ENCODE measurements at places on chromosomes 11 and 22.

DNA sequence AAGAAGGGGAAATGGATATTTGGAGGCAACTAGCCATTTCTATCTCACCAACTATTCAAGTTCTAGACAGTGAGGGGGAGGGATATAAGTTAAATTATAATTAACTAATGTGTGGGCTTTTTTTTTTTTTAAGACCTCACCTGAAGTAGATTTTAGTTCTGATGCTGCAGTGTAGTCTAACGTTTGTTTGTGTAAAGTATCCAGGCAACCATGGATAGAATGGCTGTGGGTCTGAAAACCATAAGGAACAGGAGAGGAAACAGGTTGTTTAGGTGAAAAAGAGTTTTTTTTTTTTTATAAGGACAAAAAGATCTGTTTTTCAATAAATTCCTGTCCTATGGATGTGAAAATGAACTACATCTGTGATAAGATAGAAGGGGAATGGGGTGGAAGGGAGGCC is 262.4 kb upstream of the PLET1 start:
- no peak for DNase-seq

DNA sequence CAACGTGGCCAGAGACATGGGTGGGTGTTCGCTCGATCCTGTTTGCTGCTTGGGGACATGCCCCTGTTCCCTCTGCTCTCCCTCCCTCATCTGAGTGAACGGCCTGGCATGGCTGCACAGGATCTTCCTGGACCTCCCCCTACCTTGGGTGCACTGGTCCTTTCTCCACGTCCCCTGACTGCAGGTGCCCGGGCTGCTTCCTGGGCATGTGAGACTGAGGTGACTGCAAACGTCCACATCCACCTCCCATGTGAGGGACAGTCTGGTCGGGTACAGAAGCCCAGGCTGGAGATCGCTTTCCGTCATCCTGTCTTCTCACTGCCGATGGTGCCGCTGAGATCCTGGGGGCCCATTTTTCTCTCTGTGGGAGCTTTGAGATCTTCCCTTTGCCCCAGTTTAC is 11.8 kb downstream of the SULT4A1 start:
- no peak for DNase-seq

GRCh38 chr22:23269441-23270211 is 89.3 kb downstream of the BCR start:
- no peak for DNase-seq

DNA sequence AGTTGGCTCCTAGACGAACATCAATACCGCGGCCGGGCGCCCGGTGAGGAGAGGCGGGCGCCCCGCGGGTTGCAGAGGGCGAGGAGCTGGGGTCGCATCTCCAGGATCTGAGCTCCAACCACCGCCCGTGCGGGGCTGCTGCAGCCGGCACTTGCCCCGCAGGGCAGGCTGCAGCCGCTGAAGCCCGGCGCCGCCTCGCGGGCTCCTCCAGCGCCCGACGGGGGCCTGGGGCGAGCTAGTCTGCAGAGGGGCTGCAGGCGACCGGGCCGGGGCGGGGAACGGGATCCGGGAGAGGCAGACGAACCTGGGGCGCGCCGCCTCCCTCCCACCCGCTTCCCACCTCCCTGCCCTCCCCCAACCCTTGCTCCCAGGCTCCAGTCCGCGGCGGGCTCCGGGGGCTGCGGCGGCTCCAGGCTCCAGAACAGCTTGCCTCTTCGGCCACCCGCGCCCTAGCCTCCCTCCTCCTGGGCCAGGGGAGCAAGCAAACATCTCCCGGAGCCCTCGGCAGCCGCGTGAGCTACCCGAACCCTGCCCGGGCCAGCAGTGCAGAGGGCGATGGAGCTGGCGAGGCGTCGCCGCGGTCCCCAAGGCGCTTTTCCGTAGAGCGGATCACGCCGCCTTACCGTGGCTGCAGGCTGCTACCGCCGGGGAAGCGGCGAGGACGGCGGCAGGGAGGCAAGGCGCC is 802 bp downstream of the TENM4 start:
- DNase-seq, result no peak

DNA sequence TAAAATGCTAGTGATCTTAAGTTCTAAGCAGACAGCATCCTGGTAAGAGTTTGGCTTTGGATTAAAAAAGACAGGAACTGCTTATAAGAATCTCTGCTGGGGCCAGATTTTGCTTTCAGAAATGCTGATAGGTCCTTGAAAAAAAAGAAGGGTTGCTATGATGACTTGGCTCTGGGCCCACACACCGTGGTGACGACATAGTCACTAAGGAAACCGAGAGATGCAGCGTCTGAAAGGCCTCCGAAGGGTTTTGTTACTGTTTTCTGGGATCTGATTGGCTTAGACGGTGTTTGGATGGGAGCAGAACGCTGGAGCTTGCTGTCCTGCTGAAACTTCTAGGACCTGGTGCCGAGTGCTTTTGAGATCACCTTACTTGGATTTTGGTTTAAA is 8.4 kb downstream of the FAM118A start:
- DNase-seq, result peak; percentile 78

All from natural killer cell treated with Interleukin-12 subunit alpha and Interleukin-12 subunit beta and Interleukin-15 and Interleukin-18, amount 100 ng/mL, for 72 hours (primary cell).